ENCODE measurements at places on chromosomes 7 and 10. TPM values are rescaled to one million over a fixed set of nuclear protein-coding genes. Genes with fewer than 3 reads are reported as not detected.

Gene SPDYE5
- not detected for total RNA-seq

Gene ANKRD61
- not detected for total RNA-seq

Gene EVX1
- total RNA-seq, result not detected

Gene HOXA11
- total RNA-seq, result 2.9 TPM

Gene FAM131B
- total RNA-seq, result 0.65 TPM

Gene TEX36
- total RNA-seq, result not detected

Gene TMEM140
- total RNA-seq, result 28.7 TPM

Gene MYH16
- 0.33 TPM for total RNA-seq

Gene PRF1
- not detected for total RNA-seq

Gene FKBP6
- not detected for total RNA-seq

All from vein endothelial cell (primary cell).